ENCODE measurements at places on chromosomes 5 and 9.

- no peak for DNase-seq
These were observed 13.6 kb downstream of the ZBTB43 start for GRCh38 chr9:126818482-126818881.

DNA sequence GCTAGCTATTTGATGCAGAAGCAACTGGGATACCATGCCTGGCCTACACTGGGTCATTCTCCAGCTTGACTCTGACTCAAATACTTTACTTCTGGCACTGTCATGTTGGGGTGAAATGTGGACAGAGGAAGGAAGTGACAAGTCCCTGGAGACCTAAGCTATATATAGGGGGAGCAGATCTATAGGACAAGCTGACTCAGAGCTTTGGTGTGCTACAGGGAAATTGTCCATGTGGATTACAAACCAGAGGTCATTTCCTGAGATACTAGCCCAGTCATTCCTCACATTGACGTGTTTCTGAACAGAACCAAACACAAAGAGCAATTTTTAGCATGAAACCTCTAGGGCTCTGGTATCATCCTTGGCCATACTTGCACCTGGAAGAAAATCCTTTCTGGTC is 531.6 kb upstream of the CLINT1 start:
- no peak for DNase-seq

DNA sequence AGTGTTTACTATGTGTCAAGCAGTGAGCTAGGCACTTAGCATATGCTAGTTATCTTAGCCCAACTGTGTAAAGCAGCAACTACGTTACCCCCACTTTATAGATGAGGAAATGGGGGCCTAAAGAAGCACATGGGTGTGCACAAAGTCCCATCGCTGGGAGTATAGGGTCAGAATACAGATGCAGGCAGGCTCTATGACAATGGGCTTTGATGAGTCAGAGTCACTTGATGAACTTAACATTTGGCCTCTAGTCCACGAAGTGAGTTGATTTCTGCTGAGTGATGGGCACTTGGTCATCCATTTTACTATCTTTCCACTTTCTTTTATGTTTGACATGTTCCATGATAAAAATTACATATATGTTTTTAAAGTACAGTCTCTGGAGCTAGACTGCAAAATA is 204.3 kb downstream of the TRIM32 start:
- no peak for DNase-seq

DNA sequence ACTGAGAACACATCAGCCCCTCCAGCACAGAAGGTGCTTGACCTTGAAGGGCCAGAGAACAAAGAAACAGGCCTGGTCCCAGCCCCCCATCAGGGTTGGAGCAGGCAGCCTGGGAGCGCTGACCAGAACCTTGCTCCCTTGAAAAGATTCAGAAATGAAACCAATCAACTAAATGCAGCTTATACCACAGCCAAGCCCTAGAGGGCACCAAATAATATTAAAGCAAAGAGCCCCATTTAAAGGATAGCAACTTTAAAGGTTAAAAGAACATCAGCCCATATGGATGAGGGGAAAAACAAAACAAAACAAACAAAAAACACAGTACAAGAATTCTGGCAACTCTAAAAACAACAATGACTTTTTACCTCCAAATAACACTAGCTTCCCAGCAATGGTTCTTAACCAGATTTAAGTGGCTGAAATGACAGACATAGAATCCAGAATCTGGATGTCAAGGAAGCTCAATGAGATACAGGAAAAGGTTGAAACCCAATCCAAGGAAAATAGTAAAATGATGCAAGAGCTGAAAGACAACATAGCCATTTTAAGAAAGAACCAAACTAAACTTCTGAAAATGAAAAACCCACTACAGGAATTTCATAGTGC is 471.9 kb downstream of the MTRR start:
- no peak for DNase-seq

- DNase-seq: no peak
These were observed 91.2 kb downstream of the PAX5 start for GRCh38 chr9:36942891-36943290.

DNA sequence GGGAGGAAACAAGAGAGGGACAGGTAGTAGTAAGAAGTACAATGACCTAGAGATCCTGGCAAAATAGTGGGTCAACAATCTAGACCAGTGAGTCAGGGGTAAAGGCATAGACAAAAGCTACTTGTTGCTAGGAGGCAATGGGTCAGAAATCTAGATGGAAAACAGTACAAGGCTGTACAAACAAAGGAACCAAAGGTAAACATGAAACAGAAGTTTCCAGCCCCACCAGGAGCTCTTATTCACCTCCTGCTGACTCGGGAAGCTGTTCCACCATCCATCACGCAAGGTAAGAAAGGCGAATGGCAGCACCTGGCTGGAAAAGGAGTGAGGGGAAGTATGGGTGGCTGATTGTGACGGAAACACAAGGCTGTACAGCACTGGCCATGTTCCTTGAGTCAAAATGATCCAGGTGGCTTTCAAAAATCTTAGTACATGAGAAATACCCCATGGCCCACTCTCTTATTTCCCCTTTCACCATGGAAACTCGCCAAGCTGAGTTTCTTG is 70.5 kb upstream of the RAI14 start:
- DNase-seq: no peak

- DNase-seq: no peak
These were observed 301.5 kb downstream of the EPB41L4A start for GRCh38 chr5:112117551-112117950.

DNA sequence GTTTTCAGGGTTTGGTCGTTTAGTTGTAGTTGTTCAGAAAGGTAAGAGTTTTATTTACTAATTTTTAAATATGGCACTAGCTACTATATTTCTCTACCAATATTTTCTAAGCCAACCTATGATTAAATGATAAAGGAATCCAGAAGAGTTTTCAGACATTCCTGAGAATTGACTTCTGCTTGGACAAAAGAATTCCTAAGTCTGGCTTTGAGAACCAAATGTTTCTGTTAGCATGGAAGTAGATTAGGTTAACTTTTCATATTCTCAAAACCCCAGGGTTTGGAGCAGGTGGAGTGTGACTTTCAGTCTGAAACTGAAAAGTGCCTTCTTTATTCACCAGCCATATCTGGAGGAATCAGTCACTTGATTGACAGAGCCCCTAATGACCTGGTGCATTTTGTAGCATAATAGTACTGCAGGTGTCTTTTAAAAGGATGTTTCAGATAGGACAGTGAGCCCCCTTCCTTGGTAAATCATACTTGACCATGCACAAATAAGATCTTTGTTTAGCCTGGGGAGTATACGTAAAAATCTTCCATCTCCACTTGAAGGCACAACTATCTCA is 457.0 kb upstream of the ZNF462 start:
- DNase-seq: no peak

DNA sequence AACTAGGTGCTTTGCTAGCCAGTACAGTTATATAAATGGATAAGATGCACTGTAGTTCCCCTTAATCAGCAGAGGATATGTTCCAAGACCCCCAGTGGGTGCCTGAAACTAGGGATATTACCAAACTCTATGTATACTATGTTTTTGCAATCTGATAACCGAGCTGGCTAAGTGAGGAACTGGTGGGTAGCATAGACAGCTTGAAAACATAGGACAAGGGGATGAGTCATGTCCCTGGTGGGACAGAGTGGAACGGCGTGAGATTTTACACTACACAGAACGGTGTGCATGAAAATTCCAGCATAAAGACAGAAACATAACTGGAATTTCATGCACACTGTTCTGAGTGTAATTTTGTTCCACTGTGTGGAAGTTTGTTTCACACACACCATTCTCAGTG is 86.9 kb downstream of the BASP1 start:
- no peak for DNase-seq

DNA sequence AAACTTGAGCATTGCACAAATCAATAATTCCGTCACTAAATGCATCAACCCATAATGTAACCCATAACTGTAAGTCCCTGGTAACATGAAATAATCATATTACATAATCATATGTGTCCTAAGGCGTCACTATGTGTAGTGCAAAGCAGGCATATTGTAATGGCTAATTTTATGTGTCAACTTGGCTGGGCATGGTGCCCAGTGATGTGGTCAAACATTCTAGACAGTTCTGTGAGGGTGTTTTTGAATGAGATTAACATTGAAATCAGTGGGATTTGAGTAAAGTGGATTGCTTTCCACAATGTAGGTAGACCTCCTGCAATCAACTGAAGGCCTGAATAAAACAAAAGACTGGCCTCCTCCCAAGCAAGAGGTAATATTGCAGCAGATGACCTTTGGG is 794.4 kb upstream of the ACO1 start:
- no peak for DNase-seq

DNA sequence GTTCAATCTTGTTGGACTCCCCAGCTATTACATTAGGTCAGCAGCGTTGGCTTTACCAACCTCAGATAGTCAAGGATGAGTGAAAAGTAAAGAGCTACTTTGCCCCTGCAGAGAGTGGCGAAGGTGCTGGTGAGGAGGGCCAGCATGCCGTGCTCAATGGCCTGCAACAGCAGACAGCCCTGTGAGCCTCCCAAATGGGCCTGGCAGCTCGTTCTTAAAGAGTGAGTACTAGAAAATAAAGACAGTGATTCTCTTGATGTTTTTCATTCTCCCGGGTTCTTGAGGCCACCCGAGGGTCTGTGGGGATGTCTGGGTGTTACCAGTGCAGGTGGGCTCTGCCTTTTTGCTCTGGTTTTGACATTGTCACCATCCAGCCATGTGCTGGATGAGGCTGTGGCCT is 16.2 kb downstream of the GADD45G start:
- no peak for DNase-seq

- DNase-seq: no peak
These were observed 192.6 kb upstream of the IRX4 start for GRCh38 chr5:2075365-2075764.

GRCh38 chr5:62260513-62260912 is 45.5 kb upstream of the KIF2A start:
- no peak for DNase-seq

- no peak for DNase-seq
These were observed 8.4 kb downstream of the RPS14 start for GRCh38 chr5:150440948-150441812.

DNA sequence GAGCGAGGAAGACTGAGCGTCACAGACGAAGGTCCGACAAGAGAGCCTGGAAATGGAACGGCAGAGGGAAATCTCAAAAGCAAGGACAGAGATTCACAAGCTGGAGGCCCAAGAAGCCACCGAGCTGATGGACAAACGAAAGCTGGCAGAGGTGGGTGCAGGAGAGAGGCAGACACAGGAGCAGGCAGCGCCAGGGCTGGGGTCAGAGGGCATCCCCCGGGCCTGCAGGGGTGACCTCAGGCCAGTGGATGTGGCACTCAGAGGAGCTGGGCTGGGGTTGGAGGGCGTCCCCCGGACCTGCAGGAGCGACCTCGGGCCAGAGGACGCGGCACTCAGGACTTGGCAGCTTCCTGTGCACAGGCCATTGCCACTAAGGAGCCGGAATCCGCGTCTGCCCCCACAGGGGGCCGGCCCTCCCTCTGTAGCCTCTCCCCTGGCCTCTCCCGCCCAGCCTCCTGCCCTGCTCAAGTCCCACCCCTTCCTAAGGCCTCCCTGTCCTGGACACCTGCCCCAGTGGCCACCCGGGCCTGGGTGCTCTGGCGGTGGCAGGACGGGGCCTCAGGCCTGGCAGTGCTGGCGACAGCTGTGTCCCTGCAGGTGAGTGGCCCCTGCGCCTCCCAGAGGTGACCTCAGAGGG is 40.4 kb downstream of the EXD3 start:
- DNase-seq: no peak

DNA sequence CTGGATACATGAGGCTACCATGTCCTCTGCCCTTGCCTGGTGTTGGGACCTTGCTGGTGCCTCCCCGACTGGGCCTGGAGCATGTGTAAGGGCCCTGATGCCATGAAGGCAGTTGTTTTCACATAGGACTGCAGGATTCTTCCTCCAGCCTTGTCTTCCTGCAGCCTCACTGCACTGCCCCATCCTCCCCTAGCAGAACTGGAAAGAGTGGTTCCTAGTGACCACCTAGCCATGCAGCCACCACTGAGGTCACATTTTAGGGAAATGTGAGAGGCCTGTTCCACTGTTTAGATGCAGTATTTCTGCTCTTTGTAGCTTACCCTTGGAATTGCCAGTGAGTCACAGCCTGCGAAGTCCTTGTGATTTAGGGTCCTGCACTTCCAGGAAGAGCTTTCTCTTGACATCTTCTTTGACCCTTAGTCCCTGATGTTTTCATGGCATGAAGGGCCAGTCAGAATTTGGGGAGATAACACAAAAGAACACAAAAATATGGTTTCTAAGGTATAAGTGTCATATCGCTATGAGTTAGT is 24.2 kb upstream of the TNFAIP8 start:
- DNase-seq: no peak
